ENCODE measurements at places on chromosomes 12 and 14. TPM values are rescaled to one million over a fixed set of nuclear protein-coding genes. Genes with fewer than 3 reads are reported as not detected.

Gene RIPK3
- 7.6 TPM for total RNA-seq

- DNase-seq, result no peak
- H3K27ac ChIP-seq, result no peak overlapping the region
- no peak overlapping the region for H3K4me3 ChIP-seq
Measured at GRCh38 chr14:58650857-58651256, 13.1 kb downstream of the DACT1 start.

DNA sequence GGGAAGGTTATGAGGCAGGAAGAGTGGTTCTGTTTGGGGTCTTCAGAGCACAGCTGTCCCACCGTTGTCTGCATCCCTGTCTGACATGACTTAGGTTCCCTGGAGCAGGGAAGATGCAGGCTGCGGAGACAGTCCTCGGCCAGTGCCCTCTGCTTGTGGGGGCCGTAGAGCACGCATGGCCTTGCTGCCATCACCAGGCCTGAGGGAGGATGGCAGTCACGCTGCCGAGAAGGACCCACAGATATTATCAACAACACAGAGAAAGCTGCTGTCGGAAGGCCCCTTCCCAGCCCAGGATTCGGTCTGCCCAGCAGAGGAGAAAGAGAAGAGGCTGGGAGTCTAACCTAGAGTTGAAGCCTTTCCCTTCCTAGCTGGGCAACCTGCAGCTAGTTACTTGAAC is 35.0 kb downstream of the ERH start:
- no peaks in the 10 kb centered on the region for H3K36me3 ChIP-seq
- no peak for DNase-seq

Gene C12orf60
- total RNA-seq, result 2.6 TPM

DNA sequence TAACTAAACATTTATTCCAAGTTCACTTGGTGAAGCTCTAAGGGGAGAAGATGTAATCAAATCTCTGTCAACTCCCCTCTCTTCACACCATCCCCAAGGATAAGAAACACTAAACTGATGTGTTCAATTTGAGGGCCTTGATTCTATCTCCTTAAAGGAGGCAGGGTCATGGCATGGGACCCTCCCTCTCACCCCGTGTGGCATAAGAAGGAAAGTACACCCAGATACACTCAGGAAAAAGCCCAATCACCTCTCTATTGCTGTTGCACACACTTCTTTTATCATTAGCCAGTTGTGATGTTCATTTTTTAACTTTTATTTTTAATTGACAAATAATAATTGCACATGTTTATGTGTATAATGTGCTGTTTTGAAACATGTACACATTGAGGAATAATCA is 35.1 kb downstream of the WASHC3 start:
- no peaks in the 10 kb centered on the region for H3K27me3 ChIP-seq
- no peaks in the 10 kb centered on the region for H3K36me3 ChIP-seq

Data from prostate gland (tissue), 2 donors.